ENCODE measurements at places on chromosomes 11 and 22.
A peak's percentile ranks its signal among the peaks of the same experiment; 100 is the strongest.

DNA sequence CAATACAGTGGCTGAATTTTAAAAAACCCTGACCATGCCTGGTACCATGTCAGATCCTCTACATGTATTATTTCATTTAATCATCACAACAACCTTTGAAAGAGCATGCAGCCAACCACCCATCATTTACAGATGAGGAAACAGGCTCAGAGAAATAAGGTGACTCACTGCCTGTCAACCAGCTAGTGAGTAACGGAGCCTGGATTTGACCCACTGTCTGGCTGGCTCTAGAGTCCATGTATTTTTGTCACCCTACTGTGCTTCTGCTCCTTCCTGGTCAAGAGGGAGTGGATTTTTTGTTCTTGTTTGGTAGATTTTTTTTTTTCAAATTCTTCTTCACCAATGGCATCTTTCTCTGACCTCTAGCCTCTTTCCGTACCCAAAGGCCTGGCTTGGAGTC lies 77.4 kb downstream of the CWC15 start:
- no peak for DNase-seq

GRCh38 chr11:96188243-96189006 lies 154.6 kb downstream of the MAML2 start:
- no peak for DNase-seq

- no peak for DNase-seq
Observed at GRCh38 chr11:19817265-19817851, 104.7 kb downstream of the NAV2 start.

GRCh38 chr22:22446517-22446916 lies 62.0 kb downstream of the ZNF280B start:
- no peak for DNase-seq

GRCh38 chr11:6219359-6219758 lies 14.0 kb downstream of the C11orf42 start:
- no peak for DNase-seq

GRCh38 chr11:94910270-94910669 lies 63.1 kb downstream of the CWC15 start:
- no peak for DNase-seq

- no peak for DNase-seq
Observed at GRCh38 chr11:130389335-130389935, 39.0 kb downstream of the ADAMTS8 start.

- DNase-seq = no peak
Observed at GRCh38 chr11:122363296-122363695, 247.3 kb upstream of the BLID start.

DNA sequence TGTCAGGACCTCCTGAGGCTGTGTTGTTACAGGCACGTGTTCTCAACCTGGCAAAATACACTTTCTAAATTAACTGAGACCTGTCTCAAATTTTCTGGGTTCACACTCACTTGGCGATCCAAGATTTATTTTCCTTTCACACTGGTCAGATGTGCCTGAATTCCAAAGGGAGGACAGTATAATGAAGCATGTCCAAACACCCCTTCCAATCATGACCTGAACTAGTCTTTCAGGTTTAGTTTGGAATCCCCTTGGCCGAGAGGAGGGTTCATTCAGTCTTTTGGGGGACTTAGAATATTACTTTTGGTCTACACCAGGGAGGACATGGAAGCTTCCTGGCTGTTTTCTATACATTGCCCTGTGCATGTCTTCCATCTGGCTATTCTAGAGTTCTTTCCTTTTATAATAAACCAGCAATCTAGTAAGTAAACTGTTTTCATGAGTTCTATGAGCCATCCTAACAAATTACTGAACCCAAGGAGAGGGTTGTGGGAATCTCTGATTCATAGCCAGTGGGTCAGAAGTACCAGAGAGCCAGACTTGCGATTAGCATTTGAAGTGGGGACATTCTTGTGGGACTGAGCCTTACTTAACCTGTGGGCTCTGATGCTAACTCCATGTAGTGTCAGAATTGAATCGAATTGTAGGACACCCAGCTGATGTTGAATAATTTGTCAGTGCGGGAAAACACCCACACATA lies 14.8 kb upstream of the TMEM216 start:
- no peak for DNase-seq

DNA sequence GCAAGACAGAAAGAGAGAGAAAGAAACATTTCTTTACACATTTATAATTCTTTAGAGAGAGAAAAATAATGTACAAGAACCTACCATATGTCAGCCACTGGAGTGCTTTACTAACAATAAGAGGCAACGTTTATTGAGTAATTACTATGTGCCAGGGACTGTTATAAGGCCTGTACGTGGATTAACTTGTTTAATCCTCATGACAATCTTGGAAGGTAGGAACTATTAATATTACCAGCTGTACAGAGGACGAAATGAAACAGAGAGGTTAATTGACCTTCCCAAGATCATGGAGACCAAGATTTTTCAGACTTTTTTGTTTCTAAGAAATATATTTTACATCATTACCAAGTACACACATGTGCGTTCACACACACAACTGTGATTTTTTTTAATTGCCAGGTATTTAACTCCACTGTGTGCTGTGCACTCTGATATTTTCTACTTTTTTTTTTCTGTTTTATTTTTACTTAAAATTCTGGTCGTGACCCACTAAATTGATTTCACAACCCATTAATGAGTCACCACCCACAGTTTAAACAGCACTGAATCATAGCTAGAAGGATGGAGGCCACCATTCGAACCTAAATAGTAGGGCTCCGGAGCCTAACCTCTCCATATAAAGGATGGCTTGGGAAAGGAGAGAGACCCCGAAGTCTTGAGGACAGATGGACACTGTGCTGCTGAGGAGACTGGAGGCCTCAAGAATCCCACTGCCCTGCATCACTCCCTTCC lies 21.4 kb downstream of the CREB3L1 start:
- DNase-seq = no peak

DNA sequence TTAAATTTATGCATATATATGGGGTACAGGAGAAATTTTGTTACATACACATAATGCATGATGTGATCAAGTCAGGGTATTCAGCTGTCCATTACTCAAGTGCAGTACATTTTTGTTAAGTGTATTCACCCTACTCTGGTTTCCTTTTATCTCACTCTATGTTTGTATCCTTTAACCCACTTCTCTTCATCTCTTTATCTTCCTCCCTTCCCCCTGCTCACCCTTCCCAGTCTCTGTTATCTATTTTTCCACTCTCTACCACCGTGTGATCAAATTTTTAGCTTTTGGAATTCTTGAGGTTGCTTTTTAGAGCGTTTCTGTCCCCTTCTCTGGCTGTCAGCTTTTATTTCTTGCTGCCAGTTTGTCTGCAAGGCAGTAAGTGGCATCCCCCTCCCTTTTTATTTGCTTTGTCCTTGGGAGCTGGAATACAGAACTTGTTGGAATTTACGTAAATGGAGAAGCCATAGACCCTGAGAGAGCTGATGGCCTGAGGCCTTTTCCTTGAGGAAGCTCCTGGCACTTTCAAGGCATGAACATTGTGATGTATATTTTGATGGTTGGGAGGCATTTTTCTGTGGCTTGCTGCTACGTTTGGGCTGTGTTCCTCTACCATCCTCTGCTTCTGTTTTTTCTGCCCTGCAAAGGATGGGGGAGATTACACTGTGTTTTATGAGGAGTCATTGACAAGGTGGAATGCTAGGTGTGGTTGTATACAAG lies 148.6 kb downstream of the LDLRAD3 start:
- no peak for DNase-seq

DNA sequence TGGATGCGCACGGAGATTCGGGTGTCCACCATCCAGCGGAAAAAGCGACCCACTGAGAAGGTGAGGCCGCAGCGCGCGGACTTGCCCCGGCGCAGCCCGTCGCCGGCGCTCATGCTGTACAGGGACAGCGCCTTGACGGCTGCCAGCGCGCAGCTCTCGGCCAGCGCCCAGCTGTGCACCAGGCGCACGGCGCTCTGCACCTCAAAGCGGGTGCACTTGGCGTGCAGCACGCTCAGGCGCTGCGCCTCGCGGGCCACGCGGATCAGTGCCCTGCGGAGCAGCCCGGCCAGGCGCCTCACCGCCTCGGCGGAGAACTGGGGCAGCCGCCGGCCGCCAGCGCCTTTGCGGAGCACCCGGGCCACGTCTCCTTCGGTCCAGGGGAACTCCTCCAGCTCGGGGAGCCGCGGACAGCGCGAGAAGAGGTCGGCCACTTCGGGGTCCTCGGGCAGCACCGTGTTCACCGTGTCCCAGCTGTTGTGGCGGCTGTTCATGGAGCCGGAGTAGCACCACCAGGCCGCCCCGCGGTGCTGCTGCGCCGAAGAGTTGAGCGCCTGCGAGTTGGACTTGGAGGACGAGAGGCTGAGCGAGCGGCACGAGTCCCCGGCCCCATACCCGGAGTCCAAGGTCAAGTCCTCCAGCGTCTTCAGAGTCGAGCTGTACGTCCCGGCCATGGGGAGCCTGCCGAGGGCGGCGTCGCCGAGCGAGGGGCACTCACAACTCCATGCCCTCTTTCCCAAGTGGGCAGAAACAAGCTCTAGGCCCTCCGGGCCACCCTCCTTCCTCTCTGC lies 703 bp downstream of the ABTB2 start:
- DNase-seq = peak; percentile 44

- no peak for DNase-seq
Observed at GRCh38 chr11:21988477-21988876, 204.4 kb upstream of the ANO5 start.

DNA sequence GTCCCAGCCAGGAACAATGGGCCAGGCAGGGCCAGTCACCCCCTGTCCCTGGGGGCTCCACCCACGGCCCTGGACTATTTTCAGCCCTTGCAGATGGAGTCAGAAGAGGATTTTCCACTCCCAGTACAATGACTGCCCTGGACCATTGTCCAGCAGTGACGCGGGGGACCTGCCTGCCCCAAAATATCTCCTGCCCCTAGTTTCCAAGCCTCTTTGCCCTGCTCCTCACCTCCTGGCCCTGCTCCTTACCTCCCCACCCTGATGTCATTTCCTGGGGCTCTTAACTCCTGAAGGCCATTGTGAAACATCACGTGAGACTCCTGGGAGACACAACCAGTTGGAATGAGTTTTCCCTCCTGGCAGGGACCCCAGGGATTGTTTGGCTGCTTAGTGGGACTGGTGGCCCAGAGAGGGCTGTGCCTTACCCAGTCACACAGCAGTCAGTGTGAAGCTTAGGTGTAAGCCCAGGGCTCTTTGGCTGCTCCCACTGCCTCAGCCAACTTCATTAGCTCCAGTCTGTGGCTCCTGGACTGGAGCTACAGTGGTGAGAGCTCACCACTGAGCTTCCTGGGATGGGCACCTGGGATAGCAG lies 22.2 kb downstream of the P2RY2 start:
- no peak for DNase-seq

- no peak for DNase-seq
Observed at GRCh38 chr22:26320447-26320846, 108.6 kb upstream of the ASPHD2 start.

DNA sequence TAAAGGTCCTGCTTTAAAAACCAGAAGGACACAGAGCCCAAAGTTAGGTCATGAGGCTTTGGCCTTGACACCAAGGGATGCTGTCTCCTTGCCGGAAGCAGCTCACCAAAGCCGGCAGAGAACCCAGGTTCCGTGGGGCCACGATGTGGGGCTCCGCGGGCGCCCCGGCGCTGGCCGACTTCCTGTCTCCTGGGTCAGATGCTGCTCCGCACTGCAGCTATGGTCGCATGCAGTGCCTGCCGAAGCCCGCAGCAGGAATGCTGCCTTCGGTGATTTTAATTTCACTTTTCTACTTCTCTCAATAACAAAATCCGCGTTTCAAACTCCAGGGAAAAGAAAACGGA lies 454 bp upstream of the OTUB1 start:
- DNase-seq = peak; percentile 72

DNA sequence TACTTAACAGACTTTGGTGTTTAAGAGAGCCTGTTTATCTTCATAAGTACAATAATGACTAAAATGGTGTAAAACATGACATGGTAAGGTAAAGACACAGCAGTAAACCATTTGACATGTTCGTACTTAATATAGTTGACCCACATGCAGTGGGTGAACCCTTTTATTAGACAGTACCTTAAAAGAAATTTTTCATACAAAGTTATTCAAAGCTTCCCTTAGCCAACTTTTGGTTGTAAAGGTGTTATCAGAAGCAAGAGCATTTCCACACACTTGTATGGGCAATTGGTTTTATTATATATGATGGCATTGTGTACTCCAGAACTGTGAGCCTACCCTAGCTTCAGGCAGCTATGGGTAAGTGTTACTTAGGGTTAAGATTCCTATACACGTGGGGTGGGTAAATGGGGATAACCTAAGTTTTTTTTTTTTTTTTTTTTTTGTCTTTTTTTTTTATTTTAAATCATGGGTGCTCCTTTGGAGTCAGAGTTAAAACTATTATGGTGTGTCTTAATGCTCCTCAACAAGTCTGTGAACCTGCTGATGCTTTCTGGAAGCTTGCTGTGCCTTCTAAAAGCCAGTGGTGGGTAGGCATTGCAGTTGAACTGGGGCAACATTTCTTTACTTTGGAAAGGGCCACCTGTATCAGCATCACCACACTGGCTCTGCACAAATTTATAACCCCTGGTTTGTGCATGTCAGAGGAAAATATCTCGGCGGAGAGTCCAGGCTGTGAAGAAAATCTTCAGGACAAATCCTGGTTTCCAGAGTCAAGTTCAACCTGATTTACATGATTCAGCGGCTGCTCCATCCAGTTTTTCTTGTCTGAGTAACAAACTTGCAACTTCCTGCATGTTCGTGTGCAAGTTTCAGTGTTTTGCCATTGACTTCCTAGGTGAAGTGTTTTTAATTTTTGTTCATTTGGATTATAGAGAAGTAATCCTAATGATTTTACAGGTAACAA lies 3.3 kb downstream of the PCF11 start:
- DNase-seq = no peak

DNA sequence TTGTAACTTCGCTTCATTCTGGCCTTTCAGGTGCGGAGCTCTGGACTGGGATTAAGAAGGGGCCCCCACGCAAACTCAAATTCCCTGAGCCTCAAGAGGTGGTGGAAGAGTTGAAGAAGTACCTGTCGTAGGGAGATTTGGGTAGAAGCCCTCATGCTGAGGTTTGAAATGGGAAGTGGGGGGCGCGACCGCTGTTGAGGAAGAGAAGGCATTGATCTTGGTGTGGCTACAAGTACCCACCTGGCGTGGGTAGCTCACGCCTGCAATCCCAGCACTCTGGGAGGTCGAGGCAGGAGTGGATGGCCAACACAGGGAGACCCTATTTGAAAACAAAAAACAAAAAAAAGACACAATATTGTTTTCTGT lies 779 bp downstream of the SELENOH start:
- DNase-seq = no peak

DNA sequence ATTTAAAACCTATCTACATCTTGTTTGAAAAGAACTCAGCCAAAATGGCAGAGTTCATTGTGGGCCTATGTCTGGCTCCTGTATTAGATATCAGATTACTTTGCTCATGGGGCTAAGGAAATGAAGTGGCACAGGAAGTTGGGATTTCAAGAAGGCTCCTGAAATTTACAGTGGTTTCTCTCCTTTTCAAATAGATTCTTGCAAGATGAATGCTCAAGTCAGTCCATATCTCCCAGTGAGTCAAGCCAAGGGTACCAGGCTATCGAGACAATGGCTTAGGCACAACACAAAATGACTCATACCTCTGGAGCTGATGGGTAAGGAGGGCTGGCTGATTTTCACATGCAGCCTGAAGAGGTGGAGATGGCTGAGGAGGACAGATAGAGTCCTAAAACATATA lies 24.1 kb upstream of the APOA1 start:
- no peak for DNase-seq
